ENCODE measurements at places on chromosomes 3 and 15. TPM values are rescaled to one million over a fixed set of nuclear protein-coding genes. Genes with fewer than 3 reads are reported as not detected.

The CLEC3B gene
- not detected for total RNA-seq

The GOLGA6B gene
- total RNA-seq, result not detected

The SGO1 gene
- total RNA-seq, result 23.3 TPM

The GP9 gene
- not detected for total RNA-seq

Measured in activated CD8-positive, alpha-beta memory T cell treated with anti-CD3 and anti-CD28 coated beads for 36 hours (primary cell).